ENCODE measurements at places on chromosomes 6 and 20. TPM values are rescaled to one million over a fixed set of nuclear protein-coding genes. Genes with fewer than 3 reads are reported as not detected.

GRCh38 chr6:90890683-90891330, 303.9 kb upstream of the MAP3K7 start:
- peaks cover 1% of the 10 kb centered on the region for H3K36me3 ChIP-seq
- H3K4me3 ChIP-seq, result no peak overlapping the region
- no peak for DNase-seq
- H3K4me1 ChIP-seq, result peaks cover 3% of the 10 kb centered on the region
- H3K27ac ChIP-seq, result no peak overlapping the region

DNA sequence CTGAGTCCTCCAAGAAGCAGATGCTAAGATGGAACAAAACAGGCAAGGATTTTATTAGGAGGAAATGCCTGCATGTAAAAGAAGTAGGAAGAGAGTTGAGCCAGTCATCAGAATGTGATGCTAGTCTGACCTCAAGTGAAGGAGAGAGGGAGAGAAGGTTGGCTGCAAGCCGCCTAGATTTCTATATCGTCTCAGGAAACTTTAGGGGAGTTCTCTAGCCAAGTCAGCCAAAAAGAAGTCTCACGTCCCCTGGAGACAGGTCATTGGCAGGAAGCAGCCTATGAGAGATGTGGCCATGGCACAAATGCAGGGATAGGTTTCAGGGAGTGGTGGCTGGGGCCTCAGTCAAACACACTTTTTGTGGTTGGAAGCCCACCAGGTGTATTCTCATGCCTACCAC, 378.0 kb downstream of the CD109 start:
- DNase-seq, result no peak
- H3K27me3 ChIP-seq, result no peaks in the 10 kb centered on the region
- H3K27ac ChIP-seq, result no peak overlapping the region
- H3K4me3 ChIP-seq, result no peak overlapping the region

- no peaks in the 10 kb centered on the region for H3K27me3 ChIP-seq
- DNase-seq, result no peak
- no peaks in the 10 kb centered on the region for H3K4me1 ChIP-seq
- no peak overlapping the region for H3K27ac ChIP-seq
- no peak overlapping the region for H3K4me3 ChIP-seq
Measured at GRCh38 chr6:121310495-121310894, 23.8 kb downstream of the TBC1D32 start.

Gene DDRGK1
- total RNA-seq, result 78.0 TPM
